NB4 (cell line): ENCODE measurements at places on chromosomes 2 and 18.

- DNase-seq, result no peak
Measured at GRCh38 chr2:171342067-171342413, 91.8 kb downstream of the METTL8 start.

- peak; percentile 29 for DNase-seq
Measured at GRCh38 chr2:30446602-30447148, 371 bp upstream of the LCLAT1 start.

- DNase-seq, result no peak
Measured at GRCh38 chr2:145185696-145186095, 665.8 kb upstream of the ZEB2 start.

GRCh38 chr2:27198627-27199026 lies 13.2 kb upstream of the ATRAID start:
- DNase-seq, result no peak

DNA sequence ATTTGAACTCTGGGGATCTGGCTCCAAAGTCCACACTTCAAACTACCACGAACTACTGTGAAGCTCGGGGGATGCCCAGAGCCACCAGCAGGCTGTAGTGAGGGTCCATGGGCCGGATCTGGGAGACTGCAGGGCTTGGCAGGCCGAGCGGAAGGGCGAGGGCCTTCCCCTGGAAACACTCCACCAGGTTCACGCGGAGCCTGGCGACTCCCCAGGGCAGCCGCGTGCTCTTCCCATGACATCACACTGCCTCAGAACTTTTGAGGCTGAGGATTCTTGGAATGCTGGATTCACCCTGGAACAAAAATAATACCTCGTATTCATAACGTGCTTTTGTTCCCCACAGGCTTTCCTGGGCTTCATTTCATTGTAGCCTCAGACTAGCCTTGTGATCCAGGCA lies 201.0 kb downstream of the SMAD7 start:
- DNase-seq, result no peak

DNA sequence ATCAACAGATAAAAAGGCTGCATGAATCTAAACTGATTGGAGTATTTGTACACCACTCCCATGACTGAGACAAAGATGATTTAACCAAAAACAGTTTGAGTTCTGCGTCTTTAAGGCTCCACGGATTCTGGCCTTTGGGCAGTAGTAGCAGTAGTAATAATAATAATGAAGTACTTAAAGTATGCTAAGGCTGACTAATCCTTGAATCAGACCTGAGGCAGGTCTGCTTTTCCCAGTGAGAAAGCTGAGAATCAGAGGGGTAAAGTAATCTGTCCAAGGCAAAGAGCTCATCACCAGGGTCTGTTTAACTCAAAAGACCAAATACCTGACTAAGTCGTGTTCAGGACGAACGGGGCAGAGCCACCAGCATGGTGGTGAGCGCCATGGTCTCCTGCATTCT lies 61.4 kb downstream of the ID2 start:
- no peak for DNase-seq

DNA sequence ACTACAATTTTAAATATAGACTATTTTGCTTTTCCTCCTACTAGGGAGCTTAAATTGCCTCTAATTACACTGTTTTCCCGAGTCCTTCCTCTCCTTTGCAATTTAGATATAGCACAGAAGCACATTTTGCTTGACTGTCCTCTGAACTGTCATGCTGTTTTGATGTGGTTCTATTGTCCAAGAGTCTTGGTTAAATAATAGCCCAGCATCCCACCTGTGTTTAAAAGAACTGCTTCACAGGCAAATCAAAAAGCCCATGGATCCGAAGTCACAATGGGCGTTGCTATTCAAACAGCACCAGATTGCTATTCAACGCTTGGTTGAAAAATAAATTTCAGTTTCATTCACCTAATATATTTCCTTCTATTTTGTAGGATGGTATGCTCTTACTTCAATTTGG lies 22.3 kb upstream of the ACTR3 start:
- DNase-seq, result no peak

DNA sequence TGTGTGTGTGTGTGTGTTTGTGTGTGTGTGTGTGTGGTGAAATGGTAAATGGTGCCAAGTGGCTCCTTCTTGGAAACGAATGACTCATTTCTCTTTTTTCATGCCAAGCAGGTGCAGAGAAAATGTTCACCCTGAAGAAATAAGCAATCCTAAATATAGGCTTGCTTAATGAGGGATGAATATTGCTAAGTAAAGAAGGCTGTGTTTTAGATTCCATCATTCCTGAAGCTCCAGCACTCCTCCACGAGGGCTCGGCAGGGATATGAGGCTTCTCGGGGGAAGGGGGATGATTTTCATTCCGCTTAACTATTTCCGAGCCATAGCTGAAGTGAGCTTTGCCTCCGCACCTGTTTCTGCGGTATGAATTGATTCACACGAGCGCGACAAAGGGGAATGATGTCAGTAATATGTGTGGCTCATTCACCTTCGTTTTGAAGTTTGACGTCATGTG lies 72.9 kb downstream of the TSN start:
- DNase-seq, result no peak

- no peak for DNase-seq
Measured at GRCh38 chr2:42041377-42042127, 6.3 kb upstream of the PKDCC start.

DNA sequence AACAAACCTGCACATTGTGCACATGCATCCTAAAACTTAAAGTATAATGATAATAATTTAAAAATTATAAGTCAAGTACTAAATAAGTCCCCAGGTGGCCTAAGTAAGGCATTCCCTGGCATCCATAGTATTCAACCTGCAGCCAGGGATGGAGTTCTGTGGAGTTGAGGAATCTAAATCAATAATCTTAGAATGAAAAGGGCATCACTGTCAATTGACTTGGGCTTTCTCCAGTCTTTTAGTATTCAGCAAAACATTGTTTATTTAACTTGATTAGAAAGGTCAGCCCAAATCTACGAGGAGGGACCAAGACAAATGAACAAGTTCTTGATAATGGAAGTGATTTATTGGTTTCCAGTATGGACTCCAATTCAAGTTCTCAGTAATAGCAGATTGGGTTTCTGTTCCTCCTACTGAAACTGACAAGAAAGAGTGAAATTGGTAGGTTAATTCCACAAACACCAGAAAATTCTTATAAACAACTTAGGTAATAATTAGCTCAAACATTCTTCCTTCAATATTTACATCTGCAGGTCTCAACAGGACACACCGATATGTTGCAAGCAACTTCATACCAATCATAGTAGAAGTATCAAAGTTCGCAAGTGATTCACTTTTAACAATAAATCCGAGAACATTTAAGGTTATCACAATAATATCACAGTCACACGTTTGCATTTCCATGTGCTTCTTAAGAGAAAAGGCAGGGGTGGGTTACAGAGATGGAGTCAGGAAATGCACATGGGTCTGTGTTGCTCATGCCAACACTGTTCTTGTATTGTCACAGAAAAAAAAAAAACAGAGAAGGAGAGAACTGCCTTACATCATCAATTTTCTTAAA lies 51.7 kb upstream of the EHBP1 start:
- DNase-seq, result no peak

DNA sequence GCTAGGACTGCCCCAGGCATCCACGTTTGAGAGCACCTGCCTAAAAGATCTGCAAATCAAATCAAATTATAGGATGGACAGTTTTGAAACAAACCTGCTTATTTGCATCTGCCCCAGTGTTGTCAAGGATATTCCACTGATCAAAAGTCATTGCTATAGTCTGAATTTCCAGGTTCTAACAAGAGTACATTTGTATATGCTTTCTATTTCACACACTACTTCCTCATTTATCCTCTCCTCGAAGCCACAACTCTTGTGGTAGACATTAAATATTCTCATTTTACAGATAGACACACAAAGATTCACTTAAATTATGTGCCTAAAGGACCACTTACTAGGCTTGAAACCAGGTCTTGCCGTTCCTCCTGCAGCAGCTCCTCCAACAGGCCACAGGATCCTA lies 11.9 kb upstream of the TET3 start:
- peak; percentile 61 for DNase-seq

DNA sequence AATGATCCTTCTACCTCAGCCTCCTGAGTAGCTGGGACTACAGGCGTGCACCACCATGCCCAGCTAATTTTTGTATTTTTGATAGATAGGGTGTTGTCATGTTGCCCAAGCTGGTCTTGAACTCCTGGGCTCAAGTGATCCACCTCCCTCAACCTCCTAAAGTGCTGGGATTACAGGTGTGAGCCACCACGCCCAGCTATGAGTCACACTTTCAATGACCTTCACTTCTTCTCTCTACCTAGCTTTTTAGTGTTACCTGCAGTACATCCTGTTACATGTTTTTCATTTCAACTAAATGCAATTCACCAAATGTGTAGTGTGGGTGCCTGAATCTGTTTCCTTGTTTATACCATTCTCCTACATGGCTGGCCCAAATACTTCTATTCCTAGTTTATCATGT lies 64.0 kb downstream of the SLC39A10 start:
- no peak for DNase-seq

DNA sequence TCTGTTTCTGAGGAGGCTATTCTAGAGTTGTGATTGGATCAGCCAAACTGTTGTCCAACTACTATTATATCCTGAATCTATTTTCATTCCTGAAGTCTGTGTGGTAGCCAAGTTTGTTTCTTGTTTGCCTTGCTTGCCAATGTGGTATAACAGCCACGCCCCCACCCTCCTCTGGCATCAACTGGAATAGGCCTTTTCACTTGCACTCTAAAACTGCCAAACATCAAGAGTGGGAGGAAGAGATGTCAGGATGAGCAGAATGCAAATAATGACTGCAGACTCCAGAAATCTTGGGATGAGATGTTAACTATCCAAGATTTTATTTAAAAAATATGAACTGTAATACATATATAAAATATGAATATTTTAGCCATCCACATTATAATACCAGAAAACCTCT lies 246.1 kb downstream of the NRXN1 start:
- DNase-seq, result no peak

GRCh38 chr18:36038102-36038663 lies 29.2 kb downstream of the RPRD1A start:
- no peak for DNase-seq

GRCh38 chr2:207950063-207950760 lies 75.1 kb downstream of the PLEKHM3 start:
- DNase-seq, result no peak

DNA sequence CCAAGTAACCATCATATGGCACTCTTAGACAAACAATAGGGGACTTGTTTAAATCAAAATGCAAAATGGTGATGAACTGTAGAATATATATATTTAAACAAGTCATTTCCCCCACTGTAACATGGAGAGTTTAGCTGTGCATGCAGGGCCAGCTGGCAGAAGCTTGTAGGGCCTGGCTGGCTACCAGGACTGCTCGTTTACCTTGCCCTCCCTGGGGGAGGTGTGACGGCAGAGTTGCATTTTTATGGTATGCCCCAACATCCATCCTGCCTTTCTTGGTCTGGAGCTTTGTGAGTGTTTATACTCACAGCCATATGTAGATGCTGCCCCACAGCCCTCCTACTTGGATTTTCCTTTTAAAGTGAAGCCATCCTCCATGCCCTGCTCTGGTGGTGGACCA lies 101.7 kb upstream of the ZFP36L2 start:
- DNase-seq, result no peak

DNA sequence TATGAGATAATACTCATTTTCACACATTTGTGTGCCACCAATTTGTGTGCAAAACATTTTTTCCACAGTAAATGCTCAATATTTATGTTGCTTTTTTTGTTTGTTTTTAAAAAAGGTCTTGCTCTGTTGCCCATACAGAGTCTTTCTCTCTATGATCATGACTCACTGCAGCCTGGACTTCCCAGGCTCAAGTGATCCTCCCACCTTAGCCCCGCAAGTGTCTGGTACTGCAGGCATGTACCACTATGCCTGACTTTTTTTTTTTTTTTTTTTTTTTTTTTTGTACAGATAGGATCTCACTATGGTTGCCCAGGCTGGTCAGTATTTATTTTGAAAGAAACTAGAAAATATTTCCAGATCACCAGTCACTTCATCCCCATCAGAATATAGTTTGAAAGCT lies 297.8 kb upstream of the GYPC start:
- no peak for DNase-seq

GRCh38 chr2:241788572-241788971 lies 11.9 kb downstream of the GAL3ST2 start:
- peak; percentile 57 for DNase-seq

DNA sequence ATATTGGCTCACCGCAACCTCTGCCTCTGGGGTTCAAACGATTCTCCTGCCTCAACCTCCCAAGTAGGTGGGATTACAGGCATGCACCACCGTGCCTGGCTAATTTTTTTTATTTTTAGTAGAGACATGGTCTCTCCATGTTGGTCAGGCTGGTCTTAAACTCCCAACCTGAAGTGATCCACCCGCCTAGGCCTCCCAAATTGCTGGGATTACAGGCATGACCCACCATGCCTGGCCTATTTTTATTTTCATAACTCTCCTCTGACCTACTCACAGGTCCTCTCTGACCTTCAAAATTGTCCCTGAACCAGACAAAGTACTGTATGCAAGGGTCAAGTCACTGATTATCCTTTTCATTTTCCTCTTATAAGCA lies 16.0 kb upstream of the KLHL23 start:
- no peak for DNase-seq

DNA sequence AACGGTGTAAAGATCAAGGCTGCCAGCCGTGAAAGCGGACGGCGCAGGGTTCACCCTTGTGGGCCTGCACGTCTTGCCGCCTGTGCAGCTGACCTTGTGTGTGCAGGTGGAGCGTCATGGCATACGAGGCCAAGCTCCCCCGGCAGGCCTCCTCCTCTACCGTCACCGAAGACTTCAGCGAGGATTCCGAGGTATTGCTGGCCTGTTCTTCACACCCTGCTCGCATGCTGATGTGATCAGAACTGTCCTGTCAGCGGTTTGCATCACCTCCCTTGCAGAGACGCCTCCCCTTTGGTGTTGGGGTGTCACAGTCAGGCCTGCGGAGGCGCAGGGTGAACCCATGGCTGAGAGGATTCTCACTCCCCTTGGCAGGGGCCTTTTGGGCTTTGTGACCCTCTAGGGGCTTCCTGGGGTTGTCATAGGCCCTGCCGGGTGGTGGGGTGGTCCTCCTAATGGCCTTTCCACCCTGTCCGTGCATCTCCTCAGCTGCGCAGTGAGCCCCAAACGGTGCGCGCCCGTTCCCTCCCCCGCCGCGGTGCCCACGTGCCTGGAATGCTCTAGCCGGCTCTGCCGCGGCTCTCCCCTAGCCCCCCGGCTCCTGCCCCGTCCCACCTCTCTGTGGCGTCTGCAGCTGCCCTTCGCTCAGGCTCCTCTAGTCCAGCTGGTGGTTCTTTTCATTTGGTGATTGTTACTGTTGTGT lies 92.5 kb downstream of the DGKD start:
- no peak for DNase-seq

GRCh38 chr2:111052621-111053020 lies 68.1 kb upstream of the BCL2L11 start:
- DNase-seq, result no peak

DNA sequence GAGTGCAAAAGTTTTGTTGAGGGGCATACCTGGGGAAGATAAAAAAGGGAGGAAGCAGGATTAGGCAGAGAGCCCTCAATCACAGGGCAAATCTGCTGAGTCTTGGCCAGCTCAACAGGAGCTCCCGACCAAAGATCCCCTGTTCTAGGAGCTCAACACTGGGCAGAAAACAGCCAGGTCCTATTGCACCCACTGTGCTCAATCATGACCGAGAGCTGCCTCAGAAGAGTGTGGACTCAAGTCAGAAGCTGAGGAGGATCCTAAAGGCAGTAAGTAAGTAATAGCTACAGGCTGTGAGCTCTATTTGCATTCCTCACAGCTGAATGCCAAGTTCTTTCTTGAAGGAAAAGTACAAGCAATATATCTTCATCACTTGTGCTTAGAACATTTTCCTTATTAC lies 334.4 kb upstream of the NRP2 start:
- DNase-seq, result no peak
